Astrocyte (in vitro differentiated cells and primary cell): ENCODE measurements at places on chromosomes 7 and 10.

DNA sequence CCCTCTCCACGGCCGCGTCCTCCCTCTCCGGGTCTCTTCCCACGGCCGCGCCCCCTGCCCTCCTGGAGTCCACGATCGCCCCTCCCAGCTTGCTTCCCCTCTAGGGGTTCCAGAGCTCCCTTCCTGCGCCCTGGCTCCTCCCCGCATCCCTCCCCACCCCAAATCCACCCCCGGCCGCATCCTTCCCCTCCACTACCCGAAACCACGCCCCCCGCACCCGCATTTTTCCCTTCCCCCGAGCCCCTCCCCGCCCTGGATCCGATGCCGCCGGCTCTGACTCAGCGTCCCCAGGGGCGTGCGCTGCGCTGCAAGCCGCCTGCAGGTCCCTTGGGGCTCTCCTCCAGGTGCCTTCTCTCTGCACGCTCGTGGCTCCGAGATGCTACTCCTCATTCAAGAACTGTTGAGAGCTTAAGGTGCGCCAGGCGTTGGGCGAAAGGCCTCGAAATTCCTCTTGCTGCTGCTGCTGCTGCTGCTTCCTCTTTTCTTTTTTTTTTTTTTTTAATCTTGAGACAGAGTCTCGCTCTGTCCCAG is 372 bp upstream of the TMEM130 start:
- DNase-seq, result peak; percentile 47

- DNase-seq, result no peak
These were observed 107.6 kb downstream of the SEMA3E start for GRCh38 chr7:83541187-83541960.

DNA sequence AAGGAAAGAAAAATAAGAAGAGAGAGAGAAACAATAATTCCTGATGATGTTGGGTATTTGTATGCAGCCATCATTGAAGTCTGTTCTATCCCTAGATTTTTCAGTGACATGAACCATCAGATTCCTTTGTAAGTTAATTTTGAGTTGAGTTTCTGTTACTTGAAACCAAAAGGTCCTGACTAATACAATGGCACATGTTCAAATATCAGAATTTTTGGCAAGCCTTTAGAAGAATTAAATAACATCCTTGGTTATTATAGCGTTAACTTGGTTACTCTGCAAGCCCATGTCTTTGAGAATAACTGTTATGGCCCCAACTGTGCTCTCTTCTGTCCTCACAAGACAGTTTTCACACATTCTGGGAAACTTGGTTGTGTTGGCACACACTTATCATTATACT is 66.5 kb downstream of the SYPL1 start:
- peak; percentile 36 for DNase-seq

- DNase-seq, result no peak
These were observed 11.8 kb upstream of the GPNMB start for GRCh38 chr7:23234569-23235296.

DNA sequence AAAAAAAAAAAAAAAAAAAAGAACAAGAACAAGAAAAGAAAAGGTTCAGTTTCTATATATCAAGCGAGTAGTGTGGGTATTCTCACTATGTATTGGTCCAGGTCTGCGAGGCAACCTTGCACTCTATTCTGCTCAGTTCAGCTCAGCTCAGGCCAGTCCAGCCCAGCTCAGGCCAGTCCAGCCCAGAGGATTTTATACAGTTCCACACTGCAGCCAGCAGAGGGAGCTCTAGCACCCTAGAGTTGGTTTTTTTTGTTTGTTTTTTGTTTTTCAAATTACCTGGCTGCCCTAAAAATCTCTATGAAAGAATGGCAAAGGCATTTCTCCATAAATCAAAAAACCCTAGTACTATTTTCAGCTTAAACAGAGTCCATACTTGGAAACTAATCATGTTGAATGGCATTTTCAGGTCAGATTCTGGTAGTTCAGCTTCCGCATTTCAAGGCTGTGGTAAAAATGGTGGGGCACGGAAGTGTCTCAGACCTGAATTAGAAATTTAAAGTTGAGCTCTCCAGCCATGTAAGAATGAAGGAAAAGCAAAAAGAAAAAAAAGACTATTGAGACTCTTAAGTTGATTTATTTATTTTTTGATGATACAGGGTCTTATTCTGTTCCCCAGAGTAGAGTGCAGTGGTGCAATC is 55.2 kb upstream of the GSDME start:
- no peak for DNase-seq

DNA sequence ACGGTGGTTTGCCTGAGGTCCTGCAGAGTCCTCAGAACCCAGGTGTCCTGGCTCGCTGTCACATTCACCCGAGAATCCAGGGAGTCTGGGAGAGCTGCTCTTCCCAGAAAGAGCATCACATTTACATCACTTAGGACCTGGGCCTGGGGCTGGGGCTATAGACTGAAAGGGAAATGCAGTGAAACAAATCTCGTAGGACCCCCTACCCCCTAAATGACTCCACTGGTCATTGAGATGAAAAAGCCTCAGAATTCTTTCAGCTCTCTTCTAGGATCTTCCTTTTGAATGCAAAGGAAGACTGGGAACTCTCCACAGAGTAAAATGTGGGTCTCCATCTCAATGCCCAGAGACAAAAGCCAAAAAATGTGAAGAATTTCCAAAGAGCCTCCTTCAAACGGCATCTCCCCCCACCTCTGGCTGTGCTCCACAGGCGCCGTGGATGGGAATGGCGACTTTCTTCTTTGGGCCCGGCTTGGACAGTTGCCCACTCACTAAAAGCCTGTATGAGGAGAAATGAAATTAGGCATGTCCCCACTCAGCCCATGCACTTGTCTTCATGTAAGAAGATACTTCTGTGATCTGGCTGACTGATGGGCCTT is 49.0 kb upstream of the PODXL start:
- no peak for DNase-seq

GRCh38 chr10:133379152-133379800 is at the start of gene PAOX:
Gene PAOX, plus strand, starts transcription at chr10:133379262. Its CDS starts 55 bp downstream, at chr10:133379317.
- peak; percentile 12 for DNase-seq

GRCh38 chr7:148480479-148481146 is 110.0 kb upstream of the C7orf33 start:
- no peak for DNase-seq
